ENCODE measurements at places on chromosomes 16 and 17. TPM values are rescaled to one million over a fixed set of nuclear protein-coding genes. Genes with fewer than 3 reads are reported as not detected.
A peak's percentile ranks its signal among the peaks of the same experiment; 100 is the strongest.

The IL17C gene
- 0.23 TPM for total RNA-seq

The B4GALNT2 gene
- total RNA-seq: not detected

DNA sequence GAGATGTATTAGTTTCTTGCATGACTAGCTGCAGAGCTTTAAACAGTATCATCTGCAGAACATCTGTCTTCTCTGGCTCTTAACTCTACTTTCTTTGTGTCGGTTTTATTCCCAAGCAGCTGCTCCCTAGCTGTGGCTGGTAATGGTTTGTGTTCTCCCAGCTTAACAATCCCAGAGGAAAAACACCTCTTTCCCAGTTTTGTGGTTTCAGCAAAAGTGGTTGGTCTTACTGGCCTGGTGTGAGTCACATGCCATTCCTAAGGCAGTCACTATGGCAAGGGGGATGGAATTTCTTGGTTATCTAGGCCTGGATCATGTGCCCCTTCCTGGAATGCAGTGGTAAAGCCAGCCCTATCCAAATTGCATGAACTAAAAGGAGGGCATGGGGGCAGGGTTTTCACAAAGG, 27.5 kb downstream of the OMG start:
- no peak overlapping the region for H3K27ac ChIP-seq
- peaks cover 21% of the 10 kb centered on the region for H3K36me3 ChIP-seq
- no peaks in the 10 kb centered on the region for H3K27me3 ChIP-seq
- no peak for DNase-seq

DNA sequence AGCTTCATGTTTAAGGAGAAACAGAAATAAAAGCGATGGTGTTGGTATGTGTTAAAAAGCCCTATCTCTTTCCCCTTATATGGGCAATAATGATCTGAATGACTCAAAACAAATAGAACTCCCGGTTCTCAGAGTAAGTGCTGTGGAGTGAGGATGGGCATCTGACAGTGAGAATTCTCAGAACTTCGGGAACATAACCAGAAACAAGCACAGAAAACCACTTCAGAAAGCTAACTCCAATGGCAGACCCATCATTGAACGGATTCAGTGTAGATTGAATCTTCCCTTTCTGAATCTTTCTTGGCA, 67.2 kb downstream of the CDH8 start:
- H3K4me3 ChIP-seq: no peak overlapping the region
- H3K27me3 ChIP-seq: no peaks in the 10 kb centered on the region
- no peak for DNase-seq
- no peak overlapping the region for H3K27ac ChIP-seq
- no peaks in the 10 kb centered on the region for H3K4me1 ChIP-seq
- H3K36me3 ChIP-seq: no peaks in the 10 kb centered on the region

GRCh38 chr16:31192856-31193642, 9.5 kb downstream of the PYCARD start:
- peaks cover 17% of the 10 kb centered on the region for H3K4me1 ChIP-seq
- peaks cover 59% of the 10 kb centered on the region for H3K36me3 ChIP-seq
- no peak overlapping the region for H3K27ac ChIP-seq
- no peak for DNase-seq

DNA sequence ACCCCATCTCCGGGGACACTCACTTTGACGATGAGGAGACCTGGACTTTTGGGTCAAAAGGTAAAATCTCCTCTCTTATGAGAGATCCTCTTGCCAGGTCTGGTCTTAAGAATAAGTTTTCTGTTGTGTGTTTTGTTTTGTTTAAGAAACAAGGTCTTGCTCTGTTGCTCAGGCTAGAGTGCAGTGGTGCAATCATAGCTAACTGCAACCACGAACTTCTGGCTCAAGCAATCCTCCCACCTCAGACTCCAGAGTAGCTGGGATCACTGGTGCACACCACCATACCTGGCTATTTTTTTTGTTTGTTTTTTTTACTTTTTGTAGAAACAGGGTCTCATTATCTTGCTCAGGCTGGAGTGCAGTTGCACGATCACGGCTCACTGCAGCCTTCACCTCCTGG, 4.1 kb downstream of the MMP25 start:
- H3K4me3 ChIP-seq: peak overlapping the region; percentile 57
- no peak overlapping the region for H3K27ac ChIP-seq
- no peak for DNase-seq
- peaks cover 45% of the 10 kb centered on the region for H3K27me3 ChIP-seq
- H3K4me1 ChIP-seq: peaks cover under 1% of the 10 kb centered on the region
- H3K36me3 ChIP-seq: no peaks in the 10 kb centered on the region

DNA sequence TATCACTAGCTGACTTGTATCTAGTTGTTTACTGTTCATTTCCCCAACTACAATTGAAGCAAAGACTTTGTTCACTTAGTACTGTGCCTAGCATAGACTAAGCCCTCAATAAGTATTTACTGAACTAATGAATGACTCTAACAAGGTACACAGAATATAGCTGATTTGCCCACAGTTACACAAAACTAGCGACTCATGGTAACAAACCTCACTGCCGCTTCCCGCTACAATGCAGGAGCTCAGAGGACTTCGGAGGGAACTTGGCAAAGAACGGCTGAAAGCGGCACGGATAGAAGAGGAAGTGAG, 524 bp downstream of the EFTUD2 start:
- peaks cover 2% of the 10 kb centered on the region for H3K36me3 ChIP-seq
- no peaks in the 10 kb centered on the region for H3K27me3 ChIP-seq
- peaks cover 24% of the 10 kb centered on the region for H3K4me1 ChIP-seq

Measured in neural crest cell (in vitro differentiated cells).